ENCODE measurements at places on chromosomes 2 and 18.
A peak's percentile ranks its signal among the peaks of the same experiment; 100 is the strongest.

- no peak for DNase-seq
These were observed 55.7 kb downstream of the TCF7L1 start for GRCh38 chr2:85188852-85189251.

DNA sequence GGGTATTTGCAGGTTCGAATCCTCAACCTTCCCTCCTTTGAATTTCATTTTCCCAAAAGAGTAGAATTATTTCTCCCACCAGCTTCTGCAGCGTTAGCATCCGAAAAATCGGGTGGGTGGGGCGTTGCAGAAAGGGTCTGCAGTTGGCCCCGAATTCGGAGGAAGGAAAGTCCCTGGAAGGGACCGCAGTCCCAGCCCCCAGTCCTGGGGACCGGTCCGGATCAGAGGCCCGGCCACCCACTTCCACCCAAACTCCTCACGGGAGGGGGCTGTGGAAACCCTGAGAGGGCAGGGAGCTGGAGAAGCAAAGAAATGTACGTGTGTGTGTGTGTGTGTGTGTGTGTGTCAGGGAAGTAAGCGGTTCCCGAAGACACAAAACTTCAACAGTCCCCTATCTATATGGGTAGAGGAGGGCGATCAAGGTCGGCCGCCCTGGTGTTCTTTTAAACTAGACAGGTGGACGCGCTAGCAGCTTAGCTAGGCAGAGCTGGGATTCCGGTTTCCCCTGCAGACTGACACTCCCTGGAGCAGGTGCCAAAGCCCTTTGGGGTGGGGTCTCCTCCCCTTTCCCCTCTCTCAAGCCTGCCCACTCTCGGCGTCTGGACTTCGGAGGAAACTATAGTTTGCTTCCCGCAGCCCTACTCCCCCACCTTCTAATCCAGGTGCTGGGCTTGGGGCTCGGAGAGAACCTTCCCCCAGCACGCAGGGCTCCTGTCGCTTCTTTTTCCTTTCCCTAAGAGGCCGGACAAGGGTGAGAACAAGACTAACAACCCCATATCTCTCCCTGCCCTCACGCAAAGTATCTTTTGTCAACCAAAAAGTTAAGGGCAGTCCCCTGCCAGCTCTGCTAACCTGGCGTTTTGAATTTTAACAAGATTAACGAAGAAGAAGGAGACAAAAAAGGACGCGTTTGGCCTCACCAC, 4.8 kb upstream of the ONECUT2 start:
- DNase-seq = no peak

DNA sequence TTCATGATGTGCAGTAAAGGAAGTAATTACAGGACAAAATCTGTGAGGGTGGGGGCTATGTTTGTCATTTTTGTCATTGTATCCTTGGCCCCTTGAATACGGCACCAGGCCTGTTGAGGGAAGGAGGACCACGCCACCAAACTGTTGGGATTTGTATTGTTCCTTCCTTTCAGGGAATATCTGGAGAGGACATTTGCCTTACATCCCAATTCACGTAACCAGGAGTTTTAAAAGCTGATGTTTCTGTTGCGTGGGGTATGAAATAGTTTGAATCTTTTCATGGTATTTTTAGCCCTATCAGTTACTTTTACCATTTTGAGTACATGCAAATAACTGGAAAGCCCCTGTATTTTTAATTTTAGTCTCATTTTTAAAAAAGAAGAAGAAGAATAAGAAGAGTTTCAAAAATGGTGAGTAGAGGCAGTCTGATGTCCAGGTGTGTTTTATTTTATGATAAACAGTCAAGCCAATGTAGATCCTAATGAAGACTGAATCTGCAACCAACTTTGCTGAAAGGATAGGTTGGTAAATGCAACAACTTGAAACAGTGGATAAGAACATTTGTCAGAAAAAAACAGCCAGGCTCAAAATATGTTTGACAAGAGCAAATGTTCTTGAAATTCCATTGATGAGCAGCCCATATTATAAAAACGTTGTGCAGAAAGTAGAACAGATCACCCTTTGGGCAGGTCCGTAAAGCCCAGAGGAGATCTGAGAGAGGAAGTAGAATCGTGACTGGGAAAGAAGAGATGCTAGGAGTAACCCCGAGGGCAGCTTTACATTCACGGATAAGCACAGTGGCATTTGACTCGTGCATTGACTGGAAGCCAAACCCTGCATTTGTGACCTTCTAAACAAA, 54.5 kb downstream of the RASGRP3 start:
- DNase-seq = no peak

DNA sequence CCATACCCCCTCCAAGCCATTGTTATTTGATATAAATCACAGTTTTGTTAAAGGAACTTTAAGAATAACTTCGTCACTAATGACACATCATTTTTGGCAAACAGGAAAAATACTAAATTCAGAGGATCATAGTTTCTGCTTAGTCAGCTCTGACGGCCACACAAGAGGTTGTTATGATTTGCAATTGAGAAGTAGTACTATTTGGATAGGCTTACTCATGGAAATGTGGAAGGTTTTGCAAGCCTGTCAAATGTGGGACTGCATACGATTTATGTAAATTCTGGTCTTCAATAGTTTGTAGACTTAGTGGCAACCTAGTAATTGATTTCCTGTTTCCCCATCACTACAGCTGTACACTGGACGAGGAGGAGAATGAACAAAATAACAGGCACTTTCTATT, 108.1 kb downstream of the ARHGEF33 start:
- no peak for DNase-seq

DNA sequence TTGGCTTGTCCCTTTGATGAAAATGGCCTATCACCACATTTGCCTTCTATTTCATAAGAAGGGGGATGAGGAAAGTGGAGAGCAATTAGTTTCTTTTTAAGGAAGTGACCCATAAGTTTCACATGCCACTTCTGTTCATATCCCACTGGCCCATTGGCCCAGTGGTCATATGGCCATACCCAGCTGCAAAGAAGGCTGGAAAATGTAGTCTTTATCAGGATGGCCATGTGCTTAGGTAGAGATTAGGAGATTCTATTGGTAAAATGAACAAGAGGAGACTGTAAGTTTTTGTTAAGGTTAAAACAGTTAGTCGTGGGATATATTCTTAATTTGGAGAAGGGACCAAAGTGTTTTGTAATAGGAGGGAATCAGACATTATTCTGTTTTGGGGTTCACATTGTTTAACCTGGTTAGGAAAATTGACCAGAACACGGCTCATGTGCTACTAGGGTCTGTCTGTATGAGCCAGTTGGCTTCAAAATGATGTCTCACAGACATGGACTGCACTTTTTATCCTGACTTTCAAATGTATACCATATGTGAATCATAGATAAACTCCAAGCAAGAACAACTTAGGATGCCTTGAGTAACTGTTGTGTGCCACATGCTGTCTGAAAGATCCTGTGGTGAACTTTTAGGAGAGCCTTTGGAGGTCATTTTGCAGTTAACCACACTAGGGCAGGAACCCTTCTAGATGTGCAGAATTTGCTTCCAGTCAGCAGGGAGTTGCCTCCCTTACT, 17.3 kb downstream of the PLCL1 start:
- no peak for DNase-seq

- DNase-seq = no peak
These were observed 245.6 kb downstream of the TPGS2 start for GRCh38 chr18:36582988-36583745.

DNA sequence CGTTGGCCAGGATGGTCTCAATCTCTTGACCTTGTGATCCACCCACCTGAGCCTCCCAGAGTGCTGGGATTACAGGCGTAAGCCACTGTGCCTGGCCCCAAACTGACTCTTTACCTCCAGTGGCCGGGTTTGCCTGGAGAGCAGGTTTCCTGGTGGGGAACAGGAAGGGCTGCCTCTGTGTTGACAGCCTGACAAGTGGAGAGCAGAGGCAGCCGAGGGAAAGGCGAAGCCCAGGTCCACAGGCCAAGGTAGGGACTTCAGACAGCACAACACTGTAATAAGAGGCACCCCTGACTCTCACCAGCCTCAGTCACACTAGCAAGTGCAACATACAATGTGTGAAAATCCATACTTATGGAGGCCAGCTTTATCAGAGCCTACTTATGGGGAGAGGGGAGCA, 16.5 kb upstream of the SH3BP4 start:
- no peak for DNase-seq

DNA sequence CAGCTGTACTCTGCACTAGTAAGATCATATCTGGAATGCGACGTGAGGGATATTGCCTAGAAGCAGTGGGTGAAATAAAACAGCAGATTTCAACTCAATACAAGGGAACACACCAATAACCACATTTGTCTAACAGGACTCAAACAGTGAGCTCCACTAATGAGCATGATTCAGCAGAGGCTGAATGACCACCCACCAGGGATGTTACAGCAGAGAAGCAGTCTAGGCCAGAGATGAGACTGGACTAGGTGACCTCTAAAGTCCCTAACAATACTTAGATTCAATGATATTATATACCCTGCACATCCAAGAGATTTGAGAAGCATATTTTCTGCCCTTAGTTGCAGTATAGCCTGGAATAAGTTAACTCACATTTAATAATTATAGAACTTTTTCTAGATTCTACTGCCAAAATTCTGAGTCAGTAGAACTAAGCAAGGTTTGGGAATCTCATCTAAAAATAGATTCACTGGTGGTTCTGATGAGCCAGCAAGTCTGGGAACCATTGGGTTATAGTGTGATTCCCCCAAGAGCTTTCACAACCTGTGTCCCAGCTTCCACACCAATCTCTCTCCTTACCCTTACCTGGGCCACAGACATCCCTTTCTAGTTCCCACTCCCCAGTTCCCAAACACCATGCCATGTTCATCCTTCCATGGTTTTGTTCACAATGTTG, 6.3 kb downstream of the THOC1 start:
- DNase-seq = no peak

DNA sequence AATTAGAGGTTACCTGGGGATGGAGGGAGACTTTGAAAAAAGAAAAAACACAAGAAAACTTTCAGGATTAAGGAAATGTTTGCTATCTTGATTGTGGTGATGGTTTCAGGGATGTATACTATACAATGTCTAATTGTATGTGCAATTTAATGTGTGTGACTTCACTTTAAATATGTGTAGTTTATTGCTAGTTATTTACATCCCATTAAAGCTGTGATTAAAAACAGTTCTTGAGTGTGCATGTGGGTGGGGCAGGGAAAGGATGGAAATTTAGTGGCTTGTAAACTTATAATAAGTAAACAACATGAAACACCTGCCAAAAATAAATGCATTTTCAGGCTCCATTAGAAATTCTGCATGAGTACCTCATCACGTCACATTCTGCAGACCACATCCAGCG, 167.0 kb downstream of the MYO5B start:
- no peak for DNase-seq

DNA sequence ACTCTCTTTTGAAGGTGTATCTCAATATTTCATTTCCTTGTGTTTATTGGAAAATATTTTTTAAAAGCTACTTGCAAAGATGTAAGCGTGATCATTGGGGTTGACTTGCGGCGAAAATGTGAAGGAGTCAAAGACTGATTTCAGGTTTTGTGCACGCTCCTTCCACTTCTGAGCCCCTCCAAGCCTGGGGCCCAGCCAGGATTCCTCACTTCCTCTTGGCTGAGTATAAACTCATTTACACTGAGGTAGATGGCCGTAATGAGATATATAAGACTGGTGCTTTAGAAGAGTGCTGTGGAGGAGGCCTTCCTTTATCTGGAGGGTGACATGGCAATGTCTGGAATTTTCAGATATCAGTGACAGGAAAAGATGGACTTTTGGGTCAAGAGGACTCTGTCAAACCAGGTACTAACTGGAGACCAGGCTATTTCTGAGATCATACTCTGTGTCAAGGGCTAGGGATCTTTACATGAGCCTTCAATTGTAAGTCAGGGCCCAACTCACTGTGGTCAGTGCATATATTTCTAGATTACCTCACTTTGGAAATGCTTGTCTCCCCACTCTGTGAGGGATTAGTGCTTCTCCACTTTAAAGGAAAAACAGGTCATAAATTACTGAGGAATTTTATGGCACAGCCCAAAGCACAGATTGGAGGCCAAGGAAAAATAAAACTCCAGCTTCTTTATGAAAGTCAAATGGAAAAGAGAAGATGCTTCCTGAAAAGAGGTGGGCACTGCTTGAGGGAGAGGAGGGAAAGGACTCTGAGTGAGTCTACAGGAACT, 22.8 kb downstream of the PRKCE start:
- DNase-seq = no peak

DNA sequence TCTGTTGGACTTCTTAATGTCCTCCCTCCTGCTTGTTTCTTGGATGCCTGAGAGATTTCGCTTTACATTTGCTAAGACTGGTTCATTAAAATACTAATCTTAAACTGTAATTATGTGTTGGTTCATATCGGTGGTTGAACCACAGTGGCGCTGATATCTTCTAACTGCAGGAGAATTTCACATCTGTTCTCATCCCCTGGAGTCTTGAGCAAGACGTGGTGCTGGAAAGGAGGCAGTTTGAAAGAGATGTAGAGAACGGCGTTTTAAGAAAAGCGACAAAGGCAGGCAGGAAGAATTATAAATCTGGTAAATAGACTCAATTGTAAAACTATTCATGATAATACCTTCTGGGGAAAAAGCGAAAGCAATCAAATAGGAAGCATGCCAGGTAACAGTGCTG, 79.5 kb downstream of the NXPH2 start:
- no peak for DNase-seq

- no peak for DNase-seq
These were observed 69.9 kb upstream of the OTOS start for GRCh38 chr2:240210198-240210965.

- DNase-seq = no peak
These were observed 4.7 kb downstream of the EEF1B2 start for GRCh38 chr2:206164261-206164862.

- DNase-seq = peak; percentile 14
These were observed at the start of gene AFF3 for GRCh38 chr2:100142393-100142792. Gene AFF3 (minus strand): TSS chr2:100142590. CDS start chr2:100104454, 38,136 bp downstream.

DNA sequence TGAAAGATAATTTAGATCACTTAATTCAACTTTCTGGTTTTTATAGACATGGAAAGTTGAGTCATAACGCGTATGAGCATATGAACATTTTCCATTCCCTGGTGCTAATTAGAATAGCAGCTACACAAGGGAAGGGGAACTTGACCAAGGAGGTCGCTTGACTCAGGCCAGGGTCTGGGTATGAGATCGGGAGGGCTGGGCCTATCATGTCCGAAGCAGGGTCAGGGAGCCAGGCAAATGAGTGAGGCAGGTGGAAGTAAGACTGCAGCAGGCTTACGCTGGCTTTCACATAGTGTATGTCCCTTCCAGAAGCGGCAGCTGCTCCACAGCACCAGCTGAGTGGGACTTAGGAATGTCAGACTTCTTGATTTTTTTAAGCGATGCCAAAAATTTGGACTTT, 14.7 kb downstream of the RALB start:
- no peak for DNase-seq

DNA sequence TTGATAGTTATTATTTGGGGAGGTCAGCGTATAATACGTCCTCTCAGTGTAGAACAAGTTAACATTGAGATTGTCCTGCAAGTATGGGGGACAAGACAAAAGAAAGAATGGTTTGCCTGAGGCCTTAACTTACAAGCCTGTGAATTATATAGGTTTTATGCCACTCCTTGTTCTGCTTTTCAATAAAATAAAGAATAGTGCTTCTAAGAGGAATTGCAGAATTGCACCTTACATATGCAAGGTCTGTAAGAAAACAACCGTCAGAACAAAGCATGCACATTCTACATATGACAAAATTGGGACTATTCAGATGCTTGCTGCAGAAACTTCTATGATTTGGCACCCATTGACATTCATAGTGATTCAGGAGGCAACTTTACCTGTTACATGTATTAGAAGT, 785.0 kb downstream of the NR4A2 start:
- DNase-seq = no peak

Measured in bone marrow (tissue), 2 donors.